Forelimb muscle (tissue), 1 donor: ENCODE measurements at places on chromosomes 1 and 21.

GRCh38 chr1:226408285-226409184, 642 bp upstream of the PARP1 start:
- no peak for DNase-seq

DNA sequence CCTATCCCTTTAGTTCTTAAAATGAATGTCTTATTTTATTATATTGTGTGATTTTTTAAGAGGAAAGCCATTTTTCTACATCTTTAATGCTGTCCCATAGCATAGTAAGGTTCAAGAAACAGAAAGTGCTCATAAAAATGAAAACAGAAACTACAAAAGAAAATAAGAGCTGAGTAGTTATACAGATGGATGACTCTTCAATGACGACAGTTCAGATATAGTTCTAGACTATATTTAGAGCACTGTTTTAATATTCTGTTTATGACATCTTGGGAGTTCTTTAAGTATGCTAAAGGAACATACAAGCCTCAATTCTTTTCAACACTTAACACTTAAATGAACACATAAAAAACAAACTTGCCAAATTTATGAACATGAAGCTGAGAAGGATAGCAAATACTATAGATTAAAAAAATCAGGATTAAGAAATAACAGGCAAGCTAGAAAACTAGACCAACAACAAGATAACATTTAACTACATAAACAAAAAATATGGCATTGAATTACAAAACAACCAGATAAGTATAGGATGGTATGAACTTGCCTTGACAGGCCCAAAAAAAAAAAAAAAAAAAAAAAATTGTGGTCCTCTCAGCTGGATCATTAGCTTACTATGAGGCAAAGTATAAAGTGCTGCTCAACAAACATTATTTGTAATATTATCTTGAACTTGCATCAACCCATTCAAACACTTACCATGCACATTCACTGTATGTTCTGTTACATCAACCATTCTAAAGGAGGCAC, 87.9 kb downstream of the ZZZ3 start:
- DNase-seq: no peak

DNA sequence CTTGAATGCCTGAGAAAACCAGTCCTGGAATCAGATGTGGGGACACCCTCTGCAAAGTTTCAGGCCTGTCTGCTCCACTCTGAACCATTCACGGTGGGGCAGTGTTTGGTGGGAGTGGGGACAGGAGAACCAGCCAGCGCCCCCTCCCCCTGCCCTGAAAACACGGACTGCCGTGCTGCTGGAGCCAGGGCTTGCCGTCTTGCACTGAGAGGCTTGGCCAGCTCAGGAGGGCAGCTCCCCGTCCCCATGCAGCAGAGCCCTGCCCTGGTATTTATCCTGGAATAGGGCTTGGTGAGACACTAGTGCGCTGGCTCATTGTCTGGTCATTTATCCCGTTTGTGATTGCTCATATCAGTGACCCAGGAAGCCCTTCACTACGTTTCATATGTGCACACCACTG, 3.9 kb downstream of the S100B start:
- DNase-seq: no peak

DNA sequence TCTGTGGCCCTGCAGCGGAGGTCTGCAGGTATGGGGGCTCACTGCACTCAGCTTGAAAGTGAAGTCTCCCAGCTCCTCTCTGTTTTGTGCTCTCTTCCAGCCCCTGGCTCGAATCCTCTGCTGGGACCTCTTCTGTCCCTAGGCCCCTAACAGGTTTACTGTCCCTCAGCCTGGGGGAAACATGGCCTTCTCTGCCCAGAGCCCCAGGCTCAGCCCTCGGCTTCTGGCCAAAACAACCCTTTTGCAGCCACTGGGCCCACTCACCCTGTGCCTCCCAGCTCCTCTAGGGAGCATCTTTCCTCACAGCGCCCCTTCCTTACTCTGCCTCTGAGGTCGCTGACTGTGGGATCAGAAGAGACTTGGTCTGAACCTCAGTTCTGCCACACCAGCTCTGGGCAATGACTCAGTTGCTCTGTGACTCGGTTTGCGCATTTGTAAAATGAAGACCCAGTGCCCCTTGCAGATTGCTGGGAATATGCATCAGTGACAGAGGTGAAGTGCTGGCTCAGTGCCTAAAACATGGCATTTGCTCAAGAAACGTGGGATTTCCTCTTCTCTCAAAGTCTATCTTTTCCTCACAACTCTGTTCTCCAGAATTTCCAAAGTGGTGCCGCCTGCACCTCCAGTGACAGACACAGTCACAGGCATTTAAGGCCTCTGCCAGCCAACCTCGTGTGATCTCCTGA, 26.5 kb upstream of the TENT5C start:
- DNase-seq: no peak

GRCh38 chr1:62352387-62352786, 33.2 kb upstream of the KANK4 start:
- DNase-seq: no peak

DNA sequence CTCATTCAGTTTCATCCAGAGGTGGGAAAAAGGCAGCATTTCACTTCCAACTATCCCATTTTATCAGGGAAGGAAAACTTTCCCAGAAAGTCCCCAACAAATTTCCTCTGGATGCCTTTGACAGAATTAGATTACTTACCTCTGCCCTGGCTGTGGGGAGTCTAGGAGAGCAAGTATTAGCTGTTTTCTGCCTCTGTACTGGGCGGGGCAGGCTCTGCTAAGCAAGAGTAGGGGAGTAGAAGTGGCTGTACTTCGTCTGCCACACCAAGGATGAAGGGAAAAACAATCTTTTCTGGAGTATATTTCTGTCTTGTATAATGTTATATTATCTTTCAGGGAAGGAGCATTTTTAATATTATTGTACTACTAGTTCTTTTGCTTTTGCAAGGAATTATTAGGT, 78.5 kb downstream of the FNBP1L start:
- DNase-seq: no peak

DNA sequence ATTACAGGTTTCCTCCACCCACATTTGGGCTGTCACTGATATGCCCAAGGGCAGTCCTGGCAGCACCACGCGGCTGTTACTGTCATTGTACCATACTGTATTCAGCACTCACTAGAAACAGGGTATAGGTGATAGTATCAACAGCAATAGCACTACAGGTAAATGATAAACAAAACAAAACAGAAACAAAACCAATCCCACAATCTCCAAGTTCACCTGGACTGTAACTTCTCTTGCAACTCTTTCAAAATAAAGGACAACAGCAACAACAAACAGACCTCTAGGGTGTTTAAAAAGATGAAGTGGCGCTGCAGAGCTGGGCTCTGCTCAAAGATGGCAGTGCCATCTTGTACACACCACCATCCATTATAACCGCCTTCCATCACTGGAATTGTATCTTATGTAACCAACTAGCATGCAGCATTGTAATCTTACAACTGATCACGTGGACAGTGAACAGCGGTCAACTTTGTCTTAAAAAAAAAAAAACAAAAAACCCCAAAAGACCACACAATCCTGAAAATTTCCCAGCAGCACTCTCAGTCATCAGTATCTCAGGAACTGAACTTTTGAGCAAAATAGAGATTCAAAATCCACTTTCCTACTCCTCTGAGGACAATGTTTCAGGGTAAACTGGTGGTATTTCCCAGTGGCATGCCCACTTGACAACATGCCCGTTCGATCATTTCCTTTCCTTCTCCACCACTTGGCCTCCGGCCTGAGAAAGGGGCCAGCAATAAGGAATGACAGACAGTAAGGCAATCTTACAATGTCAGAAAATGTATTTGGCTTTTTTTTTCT, 3.8 kb downstream of the IRF2BP2 start:
- no peak for DNase-seq

DNA sequence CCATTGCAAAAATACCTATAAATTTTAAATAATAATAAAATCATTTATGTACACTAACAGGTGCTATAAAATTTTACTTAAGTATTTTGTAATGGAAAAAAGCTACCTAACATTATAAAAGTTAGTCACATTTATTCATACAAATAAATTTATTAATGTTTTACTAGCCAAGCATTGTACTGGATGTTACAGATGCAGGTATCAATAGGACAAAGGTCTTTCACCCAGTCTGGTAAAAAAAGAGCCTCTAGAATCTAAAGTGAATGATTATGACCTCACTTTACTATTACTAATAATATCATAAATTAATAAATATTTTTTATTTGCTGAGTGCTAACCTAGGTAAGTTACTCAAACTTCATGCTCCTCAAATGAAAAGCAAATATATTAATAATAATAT, 170.6 kb downstream of the KCNT2 start:
- DNase-seq: no peak

GRCh38 chr1:207910591-207911354, at the start of gene CD34:
Gene CD34 (minus strand): TSS chr1:207911125. CDS start chr1:207911080, 45 bp downstream.
- DNase-seq: no peak

- no peak for DNase-seq
Measured at GRCh38 chr1:150268340-150268704, 494 bp downstream of the APH1A start.

GRCh38 chr1:13710086-13710485, 10.1 kb downstream of the PRDM2 start:
- no peak for DNase-seq

DNA sequence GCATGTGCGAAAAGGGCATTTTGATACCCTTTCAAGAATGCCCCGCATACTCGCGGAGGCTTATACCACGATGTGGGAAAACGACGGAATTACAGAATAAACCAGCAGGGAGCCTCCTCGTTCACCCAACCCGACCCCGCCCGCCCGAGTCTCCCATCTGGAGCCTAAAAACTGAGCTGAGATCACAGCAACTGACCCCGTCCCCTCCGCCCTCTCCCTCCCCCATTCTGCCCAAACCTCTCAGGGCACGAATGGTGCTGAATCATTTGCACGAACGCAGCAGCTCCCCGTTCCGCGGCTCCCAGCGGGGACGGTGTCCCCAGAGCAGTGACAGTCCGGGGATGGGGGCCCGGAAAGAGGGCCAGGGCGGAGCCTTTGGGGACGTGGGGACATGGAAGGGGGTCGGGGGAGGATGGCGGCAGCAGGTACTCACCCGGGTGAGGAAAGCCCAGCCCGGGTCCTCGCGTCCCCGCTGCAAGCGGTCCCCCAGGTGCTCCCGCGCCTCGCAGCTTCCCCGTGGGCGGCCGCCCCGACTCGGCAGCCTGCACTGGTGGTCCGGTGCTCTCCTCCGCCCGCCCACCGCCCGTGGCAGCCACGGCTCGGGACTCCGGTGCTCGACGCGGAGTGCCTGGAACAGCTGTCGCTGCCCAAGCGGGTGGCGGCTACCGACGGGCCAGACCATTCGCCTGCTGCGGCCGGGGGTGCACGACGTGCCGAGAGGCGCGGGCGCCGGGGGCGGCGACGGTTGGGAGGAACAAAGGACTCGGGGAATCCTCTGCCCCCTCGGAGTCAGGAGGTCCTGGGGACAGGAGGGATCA, at the start of gene TTLL7:
TSS of gene TTLL7 (minus strand) at position 635 of the 818 bp plus-strand sequence. CDS start 46,921 bp downstream, outside the sequence.
- no peak for DNase-seq

DNA sequence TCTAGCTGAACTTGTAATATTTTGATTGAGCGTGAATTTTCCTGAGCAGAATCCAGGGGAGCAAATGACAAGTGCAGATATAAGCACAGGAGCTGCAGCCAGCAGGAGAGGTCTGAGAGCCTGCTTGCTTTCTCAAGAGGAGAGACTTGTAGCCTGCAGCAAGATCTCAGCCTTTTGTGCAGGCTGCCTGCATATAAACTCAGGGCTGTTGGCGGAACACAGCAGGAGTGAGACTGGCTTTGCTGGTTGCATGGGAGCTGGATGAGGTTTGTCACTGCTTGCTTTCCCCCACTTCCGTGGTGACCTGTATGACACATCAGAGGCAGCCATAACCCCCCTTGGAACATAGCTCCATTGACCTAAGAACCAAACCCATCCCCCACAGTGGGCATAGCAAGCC, 725.4 kb upstream of the RGS18 start:
- DNase-seq: no peak

- no peak for DNase-seq
Measured at GRCh38 chr1:115118086-115118485, 28.8 kb upstream of the TSPAN2 start.

DNA sequence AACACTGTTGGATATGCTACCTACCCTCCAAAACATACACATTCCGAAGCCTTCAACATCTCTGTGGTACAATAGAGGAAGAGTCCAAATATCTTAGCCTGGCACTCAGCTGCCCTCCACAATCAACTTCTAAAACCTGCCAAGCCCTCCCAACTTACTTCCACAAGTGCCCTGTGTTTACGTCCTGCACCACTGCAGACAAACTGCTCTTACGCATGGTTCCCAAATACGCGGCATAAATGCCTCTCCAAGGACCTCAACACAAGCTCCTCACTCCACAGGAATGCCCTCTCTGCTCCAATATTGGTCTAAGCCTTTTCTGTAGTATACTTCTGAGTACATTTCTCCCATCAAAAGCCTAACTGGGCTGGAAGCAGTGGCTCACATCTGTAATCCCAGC, 6.8 kb downstream of the AK2 start:
- DNase-seq: no peak

DNA sequence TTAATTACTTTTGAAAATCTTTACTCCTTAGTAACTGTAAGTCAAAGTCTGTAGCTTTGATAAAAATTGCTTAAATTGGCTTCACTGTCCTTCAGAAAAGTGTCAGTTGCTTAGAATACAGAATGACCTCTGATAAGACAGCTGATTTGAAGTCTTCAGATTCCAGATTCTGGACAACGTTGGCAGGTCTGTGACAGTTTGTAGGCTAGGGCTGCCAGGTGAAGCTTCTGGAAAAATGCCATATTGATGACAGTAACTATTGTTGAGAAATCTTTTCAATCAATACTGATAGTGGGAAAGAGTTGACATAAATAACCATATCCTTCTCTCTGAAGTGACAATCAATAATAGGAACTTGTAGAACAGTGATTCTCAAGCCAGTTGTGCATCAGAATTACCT, 41.3 kb downstream of the RPAP2 start:
- DNase-seq: no peak
